Activated CD8-positive, alpha-beta memory T cell treated with anti-CD3 and anti-CD28 coated beads for 1 hour (primary cell): ENCODE measurements at places on chromosomes 7 and 10.

- no peak for DNase-seq
These were observed 149.8 kb downstream of the DGKI start for GRCh38 chr7:137696988-137697387.

- no peak for DNase-seq
These were observed 59.3 kb downstream of the ARHGAP22 start for GRCh38 chr10:48545462-48546145.

- no peak for DNase-seq
These were observed 2.4 kb upstream of the ST7 start for GRCh38 chr7:116950889-116951351.

DNA sequence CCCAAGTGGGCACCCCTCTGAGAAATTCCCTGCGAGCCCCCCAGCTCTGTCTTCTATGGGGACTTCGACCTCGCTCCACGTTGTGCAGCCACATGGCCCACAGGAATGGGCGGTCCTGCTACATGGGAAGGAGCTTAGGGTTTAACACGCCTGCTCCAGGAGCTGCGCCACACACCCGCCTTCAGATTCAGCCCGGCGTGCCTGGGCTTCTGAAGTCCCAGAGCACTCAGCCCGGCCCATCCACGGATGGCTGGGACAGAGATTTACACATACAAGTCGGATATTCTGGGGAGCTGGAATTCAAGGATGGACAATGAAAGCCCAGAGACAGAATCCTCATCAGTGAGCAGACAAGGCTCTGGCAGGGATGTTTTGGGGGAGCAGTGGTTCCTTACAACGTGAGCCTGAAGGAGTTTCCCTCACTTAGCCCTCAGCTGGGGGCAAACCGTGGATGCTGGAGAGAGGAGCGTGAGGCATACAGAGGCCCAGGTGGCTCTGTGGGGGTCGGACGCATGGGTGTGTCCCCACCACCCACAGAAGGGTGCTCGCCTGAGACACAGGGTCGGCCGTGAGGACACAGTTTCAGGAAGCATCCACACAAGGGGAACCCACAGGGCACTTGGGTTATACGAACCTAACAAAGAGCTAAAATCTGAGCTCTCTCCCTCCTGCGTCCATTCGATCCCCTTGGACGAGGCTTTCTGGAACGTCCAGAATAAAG, 372.9 kb downstream of the DNAJB6 start:
- DNase-seq, result no peak

- no peak for DNase-seq
These were observed 109.4 kb upstream of the GPR26 start for GRCh38 chr10:123556736-123557135.

GRCh38 chr10:99537086-99537988, 4.6 kb downstream of the NKX2-3 start:
- no peak for DNase-seq

- DNase-seq, result no peak
These were observed 10.9 kb downstream of the SPOCK2 start for GRCh38 chr10:72077275-72077990.

DNA sequence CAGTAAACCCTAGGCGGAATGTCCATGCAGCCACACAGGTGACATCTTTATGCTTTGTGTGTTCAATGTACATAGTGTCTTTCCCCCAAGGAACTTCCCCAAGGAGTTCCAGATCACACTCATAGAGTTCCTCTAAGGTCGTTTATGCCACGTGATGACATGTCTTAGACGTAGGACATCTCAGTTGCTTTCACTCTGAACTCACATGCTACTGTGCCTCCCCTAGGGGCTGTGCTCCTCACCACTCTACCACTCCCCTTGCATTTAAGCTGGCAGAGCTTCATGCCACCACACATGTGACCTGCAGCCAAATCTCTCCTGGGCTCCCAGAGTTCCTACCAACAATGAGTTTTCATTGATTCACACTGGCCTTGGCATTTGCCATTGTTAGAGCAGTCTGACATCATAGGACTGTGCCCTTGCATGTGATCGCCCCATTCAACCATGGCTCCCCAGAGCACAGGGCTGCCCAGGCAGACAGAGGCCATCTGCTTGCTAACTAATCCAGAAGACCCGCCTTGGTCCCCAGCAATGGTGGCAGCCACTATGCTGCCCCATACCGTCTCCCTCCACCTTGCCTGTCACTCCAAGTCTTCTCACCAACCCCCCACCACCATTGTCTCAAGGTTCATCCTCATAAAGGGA, 95.3 kb upstream of the MACROH2A2 start:
- no peak for DNase-seq

DNA sequence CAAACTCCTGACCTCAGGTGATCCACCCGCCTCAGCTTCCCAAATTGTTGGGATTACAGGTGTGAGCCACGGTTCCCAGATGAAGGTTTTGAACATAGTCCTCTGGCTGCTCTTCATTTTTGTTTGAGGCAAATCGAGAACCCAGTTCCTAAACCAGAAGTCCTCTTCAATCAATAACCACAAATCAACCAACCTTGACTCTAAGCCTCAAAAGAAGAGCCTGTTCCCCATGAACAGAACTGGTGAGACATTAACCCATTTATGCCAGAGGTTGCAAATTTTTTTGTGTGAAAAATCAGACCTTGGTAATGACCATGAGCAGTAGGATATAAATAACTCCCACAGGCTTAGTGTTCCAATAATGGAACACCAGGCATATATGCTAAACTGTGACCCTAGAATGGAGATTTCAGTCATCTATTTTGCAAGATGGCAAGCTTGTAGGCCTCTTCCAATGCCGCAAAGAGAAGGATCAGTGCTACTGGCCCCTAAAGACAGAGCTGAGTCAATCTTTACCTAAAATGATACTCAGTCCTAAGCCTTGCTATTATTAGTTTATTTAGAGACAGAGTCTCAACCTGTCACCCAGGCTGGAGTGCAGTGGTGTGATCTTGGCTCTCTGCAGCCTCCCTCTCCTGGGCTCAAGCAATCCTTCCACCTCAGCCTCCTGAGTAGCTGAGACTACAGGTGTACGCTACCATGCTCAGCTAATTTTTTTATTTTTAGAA, 15.9 kb downstream of the KPNA7 start:
- DNase-seq, result no peak

- no peak for DNase-seq
These were observed 84.8 kb upstream of the PHF14 start for GRCh38 chr7:10888861-10889260.

GRCh38 chr7:35854311-35854710, 53.5 kb downstream of the SEPTIN7 start:
- no peak for DNase-seq

DNA sequence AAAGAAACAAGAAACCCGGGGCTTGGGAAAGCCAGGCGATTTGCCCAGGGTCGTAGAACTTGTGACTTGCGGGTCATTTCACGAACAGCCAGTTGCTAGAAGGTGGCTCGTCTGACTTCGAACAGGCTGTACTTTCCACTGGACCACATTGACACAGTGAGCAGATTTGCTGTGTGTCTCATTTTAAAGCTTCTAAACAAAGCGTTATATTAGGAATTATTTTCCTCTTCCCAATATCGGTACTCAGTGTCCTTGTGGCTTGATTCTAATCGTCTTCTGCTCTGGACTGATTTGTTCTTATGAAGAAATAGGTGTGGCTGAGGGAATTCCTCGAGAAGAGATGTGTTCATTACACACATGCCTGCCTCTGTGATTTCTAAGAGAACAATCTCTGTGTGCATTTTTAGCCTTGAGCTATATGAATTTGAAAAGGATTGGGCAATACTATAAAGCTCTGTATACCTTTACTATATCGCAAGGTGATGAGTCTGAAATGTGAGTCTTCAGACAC, 150.0 kb upstream of the PRR15 start:
- no peak for DNase-seq

- no peak for DNase-seq
These were observed 24.8 kb upstream of the CYCS start for GRCh38 chr7:25149836-25150235.
